Stimulated activated effector memory CD8-positive, alpha-beta T cell treated with anti-CD3 and anti-CD28 coated beads, Interleukin-12 subunit alpha, Interleukin-12 subunit beta, amount 100 ng/mL, for 72 hours (primary cell): ENCODE measurements at places on chromosomes 16 and 17.
A peak's percentile ranks its signal among the peaks of the same experiment; 100 is the strongest.

- no peak for DNase-seq
Measured at GRCh38 chr16:50598256-50598894, 50.2 kb downstream of the NKD1 start.

GRCh38 chr16:23466162-23466885 is 13.3 kb upstream of the COG7 start:
- no peak for DNase-seq

DNA sequence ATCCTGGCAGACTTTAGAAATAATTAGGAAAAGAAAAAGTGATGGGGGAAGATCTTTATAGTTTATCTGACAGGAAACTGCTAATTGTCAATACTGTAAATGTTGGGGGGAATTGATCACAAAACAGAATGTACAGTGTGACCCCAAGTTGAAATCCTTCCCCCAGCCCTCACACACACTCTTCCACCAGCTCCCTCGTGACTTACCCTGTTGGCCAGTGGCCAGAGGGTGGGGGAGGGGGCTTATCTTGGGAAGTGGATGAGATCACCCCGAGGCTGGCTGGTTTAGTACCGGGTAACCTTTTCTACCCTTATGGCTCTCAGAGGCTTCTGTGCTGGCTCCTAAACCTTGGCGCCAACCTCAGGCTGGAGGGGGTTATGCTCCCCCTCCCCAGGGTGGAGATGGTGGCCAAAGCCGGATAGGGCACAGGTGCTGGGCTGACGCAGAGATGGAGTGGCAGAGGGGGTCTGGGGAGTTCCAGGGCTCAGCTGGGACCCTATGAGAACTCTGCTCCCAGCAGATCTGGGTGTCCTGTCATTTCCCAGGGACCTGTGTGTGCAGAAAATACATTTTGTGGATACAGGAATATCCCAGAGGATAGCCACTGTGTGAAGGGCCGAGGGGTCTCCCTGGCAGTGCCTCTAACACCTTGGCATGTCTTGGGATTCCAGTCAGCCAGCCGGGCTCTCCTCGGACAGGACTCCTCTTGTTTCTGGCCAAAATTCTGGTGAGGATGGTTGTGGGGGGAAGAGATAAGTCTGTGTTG is 18.6 kb downstream of the CDH16 start:
- no peak for DNase-seq

GRCh38 chr17:63700528-63701455 is 867 bp upstream of the LIMD2 start:
- DNase-seq: peak; percentile 84

DNA sequence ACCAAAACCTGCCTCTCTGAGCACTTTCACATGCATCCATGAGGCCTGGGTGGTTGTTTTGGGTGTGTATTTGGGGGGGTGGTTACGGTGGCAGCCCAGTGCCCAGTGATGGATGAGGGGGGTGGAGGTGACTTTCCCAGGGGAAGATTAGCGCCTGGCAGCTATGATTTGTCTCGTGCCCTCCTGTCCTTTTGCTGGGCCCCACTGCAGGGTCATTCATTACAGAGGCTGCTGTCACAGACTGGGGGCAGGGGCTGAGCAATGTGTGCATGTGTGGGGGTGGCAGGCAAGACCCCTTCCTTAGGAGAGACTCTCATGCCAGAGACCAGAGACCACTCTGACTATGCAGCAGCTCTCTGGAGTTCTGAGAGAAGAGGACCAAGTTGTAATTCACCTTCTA is 93.7 kb downstream of the MRM1 start:
- no peak for DNase-seq

DNA sequence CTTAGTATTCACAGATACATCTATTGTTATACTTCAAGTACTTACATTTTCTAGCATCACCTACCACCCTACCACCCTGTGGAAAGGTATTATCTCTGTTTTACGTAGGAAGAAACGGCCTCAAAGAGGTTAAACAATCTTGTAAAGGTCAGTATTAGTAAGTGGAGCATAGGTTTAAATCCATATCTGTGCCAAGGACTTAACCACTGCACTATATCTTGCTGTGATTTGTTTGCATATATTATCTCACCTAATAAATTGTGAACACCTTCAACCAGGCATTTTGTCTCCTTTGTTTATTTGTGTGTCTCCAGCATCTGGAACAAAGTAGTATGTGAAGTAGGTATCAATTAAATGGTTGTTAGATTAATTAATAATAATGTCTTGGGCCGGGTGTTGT is 27.3 kb downstream of the IGF2BP1 start:
- no peak for DNase-seq

- DNase-seq: no peak
Measured at GRCh38 chr17:67810464-67810863, 14.8 kb upstream of the BPTF start.

DNA sequence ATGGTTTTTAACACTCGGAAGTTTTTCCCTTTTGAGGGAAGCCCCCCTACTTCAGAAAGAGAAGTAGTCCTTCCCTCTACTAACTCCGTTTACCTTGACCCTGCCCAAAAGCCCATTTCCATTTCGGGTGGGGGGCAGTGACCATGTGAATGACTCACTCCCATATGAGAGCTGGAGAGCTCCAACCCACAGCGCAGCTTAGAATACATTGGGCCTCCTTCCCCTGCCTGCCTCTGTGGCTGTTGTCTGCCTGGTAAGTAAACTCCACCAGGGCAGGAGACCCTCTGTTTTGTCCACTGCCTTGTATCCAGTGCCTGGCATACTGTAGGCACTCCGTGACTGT is 985 bp downstream of the SGSM2 start:
- DNase-seq: no peak

- no peak for DNase-seq
Measured at GRCh38 chr17:79927136-79927661, 88.0 kb upstream of the CBX4 start.

- no peak for DNase-seq
Measured at GRCh38 chr16:13378151-13378550, 476.8 kb downstream of the SHISA9 start.

GRCh38 chr16:4117250-4117578 is 972 bp upstream of the ADCY9 start:
- DNase-seq: no peak

DNA sequence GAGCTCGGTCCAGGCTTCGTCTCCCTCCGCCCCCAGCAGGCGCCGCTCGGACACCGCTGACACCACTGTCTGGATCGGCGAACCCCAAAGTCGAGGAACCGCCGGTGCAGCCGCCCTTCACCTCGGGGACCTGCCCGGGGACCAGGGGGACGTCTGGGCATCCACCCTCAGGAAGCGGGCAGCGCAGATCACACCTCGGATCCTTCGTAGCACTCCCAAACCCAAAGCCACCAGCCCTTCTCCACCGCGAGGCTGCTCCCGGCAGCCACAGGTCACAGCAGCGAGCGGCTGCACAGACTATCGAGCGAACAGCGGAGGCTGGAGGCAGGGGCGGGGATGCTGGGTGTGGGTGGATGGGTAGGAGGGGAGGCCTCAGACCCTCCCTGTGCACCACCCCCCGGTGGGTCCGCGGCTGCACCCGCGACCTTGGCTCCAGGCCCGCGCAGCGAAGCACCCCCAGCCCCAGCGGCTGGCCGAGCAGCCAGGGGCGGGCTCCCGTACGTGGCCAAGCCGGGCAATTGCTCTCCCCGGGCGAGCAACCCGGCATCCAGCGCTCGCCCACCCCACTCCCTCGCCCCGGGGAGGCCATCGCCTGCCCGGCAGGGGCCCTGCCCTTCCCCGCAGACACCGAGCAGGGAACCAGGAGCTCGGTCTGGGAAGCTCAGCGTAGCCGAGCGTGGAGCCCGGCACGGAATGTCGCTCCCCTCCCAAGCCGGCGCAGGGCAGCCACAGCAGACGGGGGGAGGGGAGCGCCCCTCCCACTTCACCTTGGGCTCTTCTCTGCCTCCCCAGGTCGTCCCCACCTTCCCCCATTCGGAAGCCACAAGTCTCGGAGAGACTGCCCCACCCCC is 1.0 kb downstream of the SDK2 start:
- no peak for DNase-seq

- DNase-seq: no peak
Measured at GRCh38 chr16:20676268-20676825, 21.1 kb downstream of the ACSM1 start.

DNA sequence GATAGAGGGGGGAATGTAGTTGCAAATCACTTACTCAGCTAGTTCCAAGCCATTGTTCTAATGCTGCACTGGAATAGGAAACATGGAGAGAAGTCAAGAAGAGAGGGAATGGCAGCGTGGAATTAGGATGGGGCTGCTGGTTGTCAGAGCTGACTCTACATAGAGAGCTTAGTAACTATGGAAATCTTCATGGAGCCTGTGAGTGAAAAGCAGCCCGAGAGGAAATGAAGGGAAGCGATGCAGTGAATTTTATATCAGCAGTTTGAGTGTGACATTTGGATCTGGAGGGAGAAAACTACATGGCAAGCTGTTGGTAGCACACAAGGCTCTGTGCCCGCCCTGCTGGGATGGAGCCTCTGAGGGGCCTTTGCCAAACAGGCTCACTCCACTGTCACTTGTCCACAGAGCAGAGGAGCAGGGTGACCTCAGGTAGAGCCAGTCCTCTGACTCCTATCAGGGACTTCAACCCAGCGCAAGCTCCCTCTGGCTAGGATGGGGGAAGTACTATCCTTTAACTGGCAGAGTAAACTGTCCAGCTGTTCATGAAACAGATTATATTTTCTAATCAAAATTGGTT is 27.9 kb upstream of the PMFBP1 start:
- DNase-seq: no peak

DNA sequence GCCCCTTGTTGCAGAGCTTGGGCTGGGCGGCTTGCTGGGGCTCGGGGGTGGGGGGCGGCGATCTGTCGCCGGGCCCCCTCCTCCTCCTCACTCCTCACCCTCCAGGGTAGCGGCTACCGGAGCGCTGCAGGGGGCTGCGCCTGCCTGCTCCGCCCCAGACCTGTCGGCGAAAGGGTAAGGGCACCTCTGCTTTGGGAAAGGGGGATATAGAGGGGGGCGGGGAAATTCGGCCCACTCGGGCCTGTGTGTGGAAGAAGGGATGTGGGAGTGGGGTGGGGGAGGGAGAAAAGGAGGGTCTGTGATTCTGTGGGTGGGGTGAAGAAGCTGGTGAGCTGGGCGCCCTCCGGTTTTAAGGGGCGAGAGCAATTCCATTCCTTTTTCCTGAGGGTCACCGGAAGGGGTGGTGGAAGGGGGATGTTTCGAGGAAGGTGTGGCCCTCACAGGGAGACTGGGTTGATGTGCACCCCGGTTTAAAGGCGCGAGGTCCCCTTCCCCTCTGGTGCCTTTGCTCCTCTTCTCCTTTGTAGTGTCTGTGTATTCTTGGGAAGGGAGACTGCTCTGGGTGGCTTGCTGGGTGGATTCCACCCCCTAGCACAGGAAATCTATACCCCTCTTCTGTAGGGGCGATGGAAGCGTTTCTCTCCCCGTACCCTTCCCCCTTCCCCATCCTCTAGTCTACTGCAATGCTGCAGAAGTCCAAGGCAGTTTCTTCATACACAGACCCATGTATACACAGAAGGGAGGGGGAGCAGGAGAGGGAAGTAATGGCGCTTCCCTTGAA is 878 bp downstream of the TAOK1 start:
- no peak for DNase-seq

- no peak for DNase-seq
Measured at GRCh38 chr16:21244518-21245215, 11.2 kb downstream of the ANKS4B start.

- no peak for DNase-seq
Measured at GRCh38 chr16:76796416-76796815, 394.6 kb upstream of the MON1B start.

DNA sequence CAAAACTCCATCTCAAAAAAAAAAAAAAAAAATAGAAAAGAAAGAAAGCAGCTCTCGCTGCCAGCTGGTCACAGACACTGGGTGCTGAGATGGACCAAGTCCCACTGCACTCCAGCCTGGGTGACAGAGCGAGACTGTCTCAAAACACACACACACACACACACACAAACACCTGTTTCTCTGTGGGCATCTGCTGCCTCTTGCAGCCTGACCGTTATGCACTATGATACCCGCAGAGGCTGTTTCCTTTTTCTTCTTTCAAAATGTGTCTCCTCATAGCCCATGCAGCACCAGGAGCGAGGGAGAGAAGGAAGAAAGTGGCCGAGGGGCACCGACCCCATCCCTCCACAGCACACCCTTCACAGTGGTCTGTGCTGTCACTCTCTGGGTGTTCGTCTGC is 36.9 kb upstream of the KLHDC4 start:
- DNase-seq: no peak

DNA sequence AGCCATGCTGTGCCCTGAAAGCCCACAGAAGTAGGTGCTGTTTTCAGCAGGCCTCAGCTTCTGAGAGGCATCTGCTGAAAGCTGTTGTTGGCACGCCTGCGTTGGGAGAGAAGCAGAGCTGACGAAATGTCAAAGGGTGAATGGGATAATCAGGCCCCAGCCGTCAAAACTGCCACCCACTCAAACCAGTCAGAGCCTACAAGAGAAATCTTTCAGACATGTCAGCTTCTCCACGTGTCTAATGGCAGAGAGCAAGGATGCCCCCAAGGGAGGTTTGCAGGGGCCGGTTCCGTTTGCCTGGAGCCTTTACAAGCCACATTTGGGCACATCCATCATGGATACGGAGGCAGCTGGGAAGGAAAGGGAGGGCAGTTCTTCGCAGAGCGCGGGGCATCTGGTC is 568.2 kb upstream of the EEF2KMT start:
- DNase-seq: no peak

DNA sequence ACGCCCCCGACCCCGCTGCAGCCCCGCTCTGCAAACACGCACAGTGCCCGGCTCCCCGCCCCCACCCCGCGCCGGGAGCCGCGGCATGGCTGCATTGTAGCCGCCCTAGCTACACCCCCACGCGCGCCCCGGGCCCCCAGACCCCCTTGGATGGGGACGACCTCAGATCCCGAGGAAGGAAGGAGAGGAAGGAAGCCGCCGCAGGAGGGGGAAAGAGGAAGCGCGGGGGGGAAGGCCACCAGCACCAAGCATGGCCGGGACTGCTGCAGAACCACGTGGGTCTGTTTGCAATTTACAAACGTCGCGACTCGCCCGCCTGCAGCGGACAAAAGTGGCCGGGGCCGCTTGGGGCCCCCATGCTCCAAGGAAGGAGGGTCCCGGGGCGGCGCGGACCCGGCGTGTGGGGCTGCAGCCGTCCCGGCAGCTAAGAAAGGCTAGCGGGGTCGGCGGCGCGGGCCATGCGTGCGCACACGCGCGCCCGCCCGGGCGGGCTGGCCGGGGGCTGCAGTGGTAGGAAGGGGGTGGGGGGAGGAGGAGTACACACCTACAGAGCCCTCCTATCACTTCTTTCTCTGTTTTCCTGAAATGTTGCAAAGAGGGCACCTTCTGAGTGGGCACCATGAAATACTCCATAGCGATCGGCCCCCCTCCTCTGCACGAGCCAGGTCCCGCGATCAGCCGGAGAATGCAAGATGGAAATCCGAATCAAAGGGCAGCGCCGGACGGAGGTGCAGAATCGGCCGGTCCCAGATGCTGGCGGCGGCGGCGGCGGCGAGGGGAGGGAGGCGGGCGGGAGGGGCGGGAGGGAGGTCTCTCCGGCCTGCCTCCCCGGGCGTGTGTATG is 488 bp downstream of the TFAP4 start:
- DNase-seq: no peak
